NCI-H460 (cell line): ENCODE measurements at places on chromosomes 16 and 17.

- DNase-seq, result no peak
Observed at GRCh38 chr16:6066652-6067051, 969.1 kb upstream of the EEF2KMT start.

GRCh38 chr17:4673986-4674684 lies 29.8 kb downstream of the PELP1 start:
- DNase-seq, result no peak

DNA sequence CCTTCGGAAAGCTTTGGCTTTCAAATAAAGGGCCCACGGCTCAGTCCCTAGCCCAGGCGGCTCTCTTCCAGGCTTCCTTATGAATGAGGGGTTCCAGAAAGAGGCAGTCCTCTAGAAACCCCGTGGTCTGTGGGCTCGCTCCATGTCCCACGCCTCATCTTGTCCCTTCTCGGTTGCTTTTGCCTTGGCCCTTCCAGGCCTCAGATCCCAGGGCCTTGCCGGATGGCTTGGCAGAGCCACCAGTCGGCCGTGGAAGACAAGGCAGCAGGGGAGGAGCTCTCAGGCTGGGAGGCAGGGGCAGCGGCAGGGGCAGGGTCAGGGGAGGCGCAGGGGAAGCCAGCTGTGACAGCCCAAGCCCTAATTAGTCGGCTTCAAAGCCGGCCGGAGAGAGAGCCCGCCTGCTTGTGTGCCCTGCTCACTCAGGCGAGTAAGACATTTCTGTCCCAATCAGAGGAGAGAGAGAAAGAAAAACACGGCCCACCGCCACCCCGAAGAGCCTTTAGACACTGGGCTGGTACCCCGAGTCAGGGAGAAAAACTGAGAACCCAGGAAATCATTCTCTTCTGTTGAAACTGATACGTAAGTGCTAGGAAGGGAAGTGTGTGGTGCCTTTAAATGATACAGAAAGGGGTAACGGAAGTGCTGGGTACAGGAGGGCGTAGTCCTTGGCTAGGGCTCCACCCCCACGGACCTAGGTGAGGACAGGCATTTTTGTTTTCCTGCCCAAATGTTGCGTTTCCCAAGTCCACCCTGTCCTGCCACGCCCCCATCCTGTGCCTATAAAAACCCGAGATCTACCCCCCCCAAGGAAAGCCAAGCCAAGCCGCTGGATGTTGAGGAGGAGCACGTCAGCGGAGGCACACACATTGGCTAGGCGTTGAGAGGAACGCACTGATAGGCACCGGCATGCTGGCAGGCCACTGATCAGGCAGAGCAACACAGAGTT lies 27.8 kb upstream of the MEIOC start:
- DNase-seq, result no peak

DNA sequence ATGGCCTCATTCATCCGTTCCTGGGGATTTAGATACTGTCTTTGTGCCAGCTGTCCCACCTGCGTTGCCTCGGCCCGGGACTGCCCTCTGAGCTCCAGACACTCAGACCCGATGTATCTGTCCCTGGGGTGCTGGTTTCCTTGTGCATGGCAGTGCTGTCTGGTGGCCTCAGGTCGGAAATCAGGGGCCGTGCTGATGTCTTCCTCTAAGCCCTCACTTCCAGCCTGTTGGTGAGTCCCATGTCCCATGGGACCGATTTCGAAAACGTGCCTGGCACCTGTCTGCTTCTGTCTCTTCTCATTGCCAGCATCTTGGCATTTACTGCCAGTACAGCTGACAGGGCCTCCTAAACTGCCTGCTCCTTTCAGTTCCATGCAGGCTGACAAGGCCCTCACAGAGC lies 22.1 kb downstream of the NT5M start:
- DNase-seq, result no peak

DNA sequence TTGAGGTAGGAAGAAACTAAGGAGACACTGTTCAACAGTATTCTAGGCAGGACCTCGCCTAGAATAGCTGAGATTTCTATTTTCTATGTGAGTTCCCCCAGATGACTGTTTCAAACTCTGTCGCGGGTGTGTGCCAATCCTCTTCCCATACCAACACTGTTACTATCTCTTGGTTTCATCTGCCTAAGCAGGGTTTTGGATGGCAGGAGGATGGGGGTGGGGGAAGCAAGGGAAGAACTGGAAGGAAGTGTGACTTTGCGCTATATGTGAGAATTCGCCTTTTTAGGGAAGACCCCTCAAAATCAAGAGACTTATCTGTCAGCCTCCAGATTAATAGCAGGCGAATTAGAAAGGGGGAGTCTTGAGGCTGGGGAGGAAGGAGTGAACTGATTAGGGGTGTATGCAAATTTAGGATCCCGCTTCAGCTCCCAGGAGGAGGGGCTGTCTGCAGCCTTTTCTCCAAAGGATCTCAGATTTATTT lies 521 bp upstream of the G6PC3 start:
- DNase-seq, result peak; percentile 64
